Thoracic aorta (tissue), 2 donors: ENCODE measurements at places on chromosomes 1 and 21. TPM values are rescaled to one million over a fixed set of nuclear protein-coding genes. Genes with fewer than 3 reads are reported as not detected.

The CD34 gene
- 67.8 TPM for total RNA-seq

The CACHD1 gene
- total RNA-seq = 6.7 TPM

The INSRR gene
- total RNA-seq = not detected

- no peak for DNase-seq
Measured at GRCh38 chr21:27805696-27806095, 838.8 kb upstream of the ADAMTS5 start.

DNA sequence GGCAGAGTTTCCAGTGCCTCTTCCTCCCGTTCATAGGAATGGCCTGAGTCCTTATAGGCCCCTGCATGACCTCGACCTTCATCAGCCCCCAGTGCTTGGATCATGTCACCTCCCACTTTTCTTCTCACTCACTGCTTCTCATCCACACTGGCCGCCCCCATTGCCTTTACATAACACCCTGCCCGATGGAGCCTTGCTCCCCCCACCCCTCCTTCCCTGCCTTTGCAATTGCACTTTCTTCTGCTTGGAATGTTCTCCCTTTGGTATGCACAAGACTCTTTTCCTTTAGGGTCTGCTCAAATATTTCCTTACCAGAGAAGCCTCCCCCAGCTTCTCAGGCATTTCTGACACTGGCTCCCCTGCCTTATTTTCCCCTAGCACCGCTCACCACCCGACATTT lies 125.2 kb upstream of the KCNJ6 start:
- DNase-seq = no peak

- no peak for DNase-seq
Measured at GRCh38 chr1:87330885-87331364, 2.2 kb downstream of the LMO4 start.

DNA sequence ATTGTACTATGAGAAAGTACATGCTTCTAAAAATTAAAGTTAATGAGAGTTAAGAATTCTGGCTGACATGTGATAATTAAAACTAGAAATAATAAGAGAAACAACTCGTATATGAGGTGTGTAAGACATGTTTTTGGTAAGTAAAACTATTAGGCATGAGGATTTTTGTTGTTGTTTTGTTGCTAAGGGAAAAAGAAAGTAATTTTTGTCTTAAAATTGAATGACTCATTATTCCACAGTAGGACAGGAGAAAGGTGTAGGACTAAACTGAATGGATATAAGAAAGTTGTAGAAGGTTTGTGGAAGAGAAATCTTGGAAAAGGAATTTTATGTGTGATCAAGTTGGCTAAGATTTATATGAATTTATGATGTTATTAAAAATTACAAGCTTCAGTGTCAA lies 54.8 kb downstream of the TBX19 start:
- no peak for DNase-seq
